ENCODE measurements at places on chromosomes 7 and 10.

DNA sequence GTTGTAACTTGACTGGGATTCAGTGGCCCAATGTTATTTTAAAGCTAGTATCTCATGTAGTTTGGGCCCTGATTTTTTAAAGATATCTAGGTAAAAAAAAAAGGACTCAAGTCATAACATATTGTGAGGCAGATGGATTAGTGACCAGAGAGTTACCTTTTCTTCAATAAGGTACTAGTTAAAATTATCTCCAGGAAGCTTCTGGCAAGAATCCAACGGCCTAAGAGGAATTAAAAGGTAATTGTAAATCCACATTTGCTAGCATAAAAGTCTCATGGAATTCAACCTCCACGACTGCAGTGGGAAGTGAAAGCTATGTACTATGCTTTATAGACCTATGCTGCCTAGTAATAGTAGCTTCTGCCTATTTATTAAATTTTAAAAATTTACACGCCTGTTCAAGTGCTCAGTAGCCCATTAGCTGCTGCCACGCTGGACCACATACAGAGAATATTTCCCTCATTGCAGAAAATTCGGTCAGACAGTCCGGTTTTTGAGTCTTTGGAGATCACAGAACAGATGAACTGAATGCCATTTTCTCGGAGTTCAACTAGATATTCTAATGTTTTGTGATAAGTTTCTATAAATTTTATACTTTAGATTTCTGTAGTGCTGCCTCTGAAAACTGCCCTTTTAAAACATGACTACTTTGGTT, 118.4 kb downstream of the NSUN6 start:
- DNase-seq = no peak

DNA sequence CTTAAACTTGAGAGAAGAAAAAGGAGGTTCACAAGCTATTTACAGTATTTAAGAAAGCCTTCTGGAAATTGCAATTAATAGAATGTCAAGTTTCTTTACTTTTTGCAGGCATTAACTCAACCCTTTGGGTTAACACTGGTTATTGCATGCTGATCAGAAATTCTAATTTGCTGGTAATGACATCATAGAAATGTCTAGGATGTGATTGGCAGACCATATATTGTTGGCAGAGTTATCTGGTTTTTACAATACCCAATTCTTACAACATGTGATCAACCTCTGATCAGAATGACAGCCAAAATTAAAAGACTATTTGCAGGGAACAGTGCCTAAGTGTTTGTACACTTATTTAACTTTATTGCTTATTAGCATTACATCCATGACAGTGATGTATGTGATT, 1.6 kb upstream of the CASD1 start:
- no peak for DNase-seq

- no peak for DNase-seq
These were observed 7.7 kb downstream of the FGF8 start for GRCh38 chr10:101767966-101768790.

GRCh38 chr7:134922720-134923704, 63.3 kb upstream of the AGBL3 start:
- no peak for DNase-seq

DNA sequence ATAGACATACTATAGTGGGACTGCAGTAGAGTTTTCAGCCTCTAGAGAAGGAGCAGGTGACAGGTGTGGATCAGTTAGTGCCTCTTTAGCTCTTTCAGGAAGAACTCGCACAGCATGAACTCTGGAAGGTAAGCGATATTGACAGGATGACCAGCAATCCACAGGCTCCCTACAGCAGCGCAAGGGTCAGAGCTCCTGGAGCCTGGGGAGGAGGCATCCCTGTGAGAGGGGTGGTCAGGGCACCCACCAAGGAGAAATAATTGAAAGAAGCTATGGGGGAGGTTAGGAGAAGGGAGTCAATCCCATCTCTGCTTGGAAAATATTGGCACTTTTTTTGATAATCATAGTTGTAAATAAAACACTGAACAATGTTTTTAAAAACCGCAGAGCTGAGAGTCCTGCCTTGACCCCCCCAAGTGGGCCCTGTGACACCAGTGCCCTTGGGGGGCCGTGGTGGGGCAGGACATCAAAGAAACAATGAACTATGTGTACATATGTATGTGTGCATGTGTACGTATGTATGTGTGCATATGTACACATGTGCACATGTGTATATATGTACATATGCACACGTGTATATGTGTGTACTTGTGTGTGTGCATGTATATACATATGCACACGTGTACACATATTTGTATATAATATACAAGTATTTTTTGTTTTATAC, 13.8 kb downstream of the AKR1C3 start:
- DNase-seq = no peak

GRCh38 chr10:62728479-62728878, 76.0 kb upstream of the ADO start:
- DNase-seq = no peak

GRCh38 chr10:29618341-29619171, 16.2 kb downstream of the SVIL start:
- no peak for DNase-seq

- DNase-seq = no peak
These were observed 675.8 kb downstream of the KCNMA1 start for GRCh38 chr10:76961841-76962240.

DNA sequence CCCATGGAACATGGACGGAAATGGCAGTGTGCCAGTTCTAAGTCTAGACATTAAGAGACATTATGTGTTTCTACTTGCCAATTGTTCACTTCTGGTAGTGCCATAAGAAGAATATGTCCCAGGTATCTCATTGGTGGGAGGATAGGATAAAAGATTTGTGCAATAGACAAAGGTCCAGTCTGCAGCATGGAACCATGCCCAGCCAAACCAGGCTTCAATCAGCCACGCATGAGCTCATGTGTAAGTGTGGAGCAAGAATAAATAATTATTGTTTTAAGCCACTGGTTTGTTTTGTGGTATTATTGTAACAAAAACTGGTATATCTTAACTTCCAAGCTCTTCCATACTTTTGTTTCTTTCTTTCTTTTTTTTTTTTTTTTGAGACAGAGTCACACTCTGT, 153.6 kb upstream of the CTTNBP2 start:
- no peak for DNase-seq

- peak; percentile 1 for DNase-seq
These were observed 4.1 kb upstream of the SLC18A3 start for GRCh38 chr10:49605939-49606509.

GRCh38 chr10:119483839-119484238, 58.7 kb downstream of the RGS10 start:
- DNase-seq = no peak

DNA sequence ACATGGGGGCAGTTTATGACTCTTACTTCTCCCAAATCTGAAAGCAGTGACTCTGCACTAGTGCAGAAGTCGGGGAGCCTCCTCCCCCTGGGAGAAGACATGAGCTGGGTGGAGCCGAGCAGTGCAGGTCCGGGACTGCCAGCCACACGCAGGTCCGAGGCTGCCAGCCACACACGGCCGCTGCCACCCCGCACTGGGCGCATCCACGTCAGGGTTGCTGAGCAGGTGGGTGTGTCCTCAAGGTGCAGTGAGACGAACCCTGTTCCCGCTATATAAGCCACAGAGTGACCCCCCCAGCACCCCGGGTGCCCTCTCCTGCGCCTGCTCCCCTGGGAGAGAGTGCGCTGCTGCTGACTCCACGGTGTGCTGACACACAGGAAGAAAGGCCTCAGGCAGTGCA, 430.2 kb downstream of the PTPRN2 start:
- DNase-seq = no peak

DNA sequence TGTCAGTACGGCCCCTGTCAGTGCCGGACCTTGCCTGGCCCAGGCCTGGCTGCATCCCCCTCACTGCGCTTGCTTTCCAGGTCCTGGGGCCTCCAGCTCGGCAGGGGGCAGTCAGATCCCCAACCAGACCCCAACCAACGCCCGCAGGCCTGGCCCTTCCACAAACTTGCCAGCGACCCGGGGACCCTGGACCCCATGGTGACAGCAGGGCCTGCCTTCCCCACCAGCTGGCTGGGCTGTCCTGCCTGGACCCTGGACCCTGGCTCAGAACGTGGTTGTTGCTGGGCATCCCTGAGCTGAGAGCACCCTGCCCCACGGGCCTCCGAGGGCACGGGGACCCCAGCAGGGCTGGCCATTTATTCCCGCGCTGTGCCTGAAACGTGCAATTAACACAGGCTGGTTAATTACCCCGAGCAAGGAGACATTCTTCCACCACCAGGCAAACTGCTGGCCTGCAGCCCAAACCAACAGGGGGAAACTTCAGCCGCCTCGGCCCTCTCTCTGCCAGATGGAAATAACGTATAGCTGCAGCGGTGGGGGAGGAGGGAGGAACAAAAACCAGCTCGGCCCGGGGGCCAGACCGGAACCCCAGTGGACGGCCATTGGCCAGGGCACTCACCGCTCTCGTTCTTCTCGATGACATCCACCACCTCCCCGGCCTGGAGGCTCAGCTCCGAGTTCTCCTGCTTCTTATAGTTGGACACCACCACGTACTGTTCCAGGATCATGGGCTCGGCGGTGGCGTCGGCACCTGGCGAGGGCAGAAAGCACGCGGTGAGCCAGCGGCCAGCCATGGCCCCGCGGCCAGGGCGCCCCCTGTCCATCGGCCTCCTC, 167.1 kb downstream of the NEURL1 start:
- no peak for DNase-seq

- no peak for DNase-seq
These were observed 1.7 kb downstream of the ADRB1 start for GRCh38 chr10:114045136-114046086.

DNA sequence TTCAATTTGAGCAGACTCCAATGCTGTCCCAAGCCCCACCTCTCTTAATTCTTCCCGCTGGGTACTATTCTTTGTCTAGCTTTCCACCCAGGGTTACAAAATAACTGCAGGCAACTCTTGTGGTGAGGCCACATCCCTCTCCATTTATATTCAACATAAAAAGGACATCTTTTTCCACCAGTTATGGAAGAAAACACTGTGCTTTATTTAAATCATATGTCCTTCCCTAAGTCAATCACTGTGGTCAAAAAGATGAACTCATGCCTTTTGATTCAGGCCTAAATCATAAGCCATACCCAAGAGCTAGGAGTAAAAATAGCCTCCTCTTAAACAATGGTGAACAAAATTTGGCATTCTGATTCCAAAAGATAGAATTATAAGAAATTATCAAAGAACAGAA, 386.0 kb downstream of the SEMA3D start:
- DNase-seq = no peak

DNA sequence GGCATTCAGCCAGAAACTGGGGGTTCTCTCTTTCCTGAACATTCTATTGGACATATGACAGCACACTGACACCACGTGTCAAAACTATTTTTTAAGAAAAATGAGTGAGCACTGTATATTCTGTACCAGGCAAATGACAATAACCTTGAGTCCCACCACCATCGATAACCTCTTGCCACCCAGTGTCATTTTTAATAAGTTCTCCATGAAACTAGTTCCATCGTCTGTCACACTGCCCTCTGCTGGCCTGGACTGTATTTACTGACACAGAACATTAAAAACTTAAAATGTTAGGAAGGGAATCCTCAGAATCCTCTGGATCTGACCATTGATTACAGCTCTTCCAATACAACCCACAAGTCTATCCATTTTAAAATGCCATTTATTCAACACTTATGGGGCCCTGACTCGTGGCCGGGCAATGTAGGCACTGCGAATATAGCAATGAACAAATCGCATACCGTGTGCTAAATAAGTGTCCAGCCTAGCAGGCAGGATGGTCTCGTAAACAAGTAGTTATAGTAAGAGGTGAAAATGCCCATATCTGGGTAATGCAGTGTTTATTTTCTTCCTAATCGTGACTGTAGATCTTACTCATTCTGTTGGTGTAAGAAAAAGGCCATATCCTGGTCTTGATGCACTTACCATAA, 35.9 kb upstream of the CACNB2 start:
- DNase-seq = peak; percentile 76

GRCh38 chr10:71067098-71067740, 145.2 kb upstream of the UNC5B start:
- no peak for DNase-seq

GRCh38 chr7:104135760-104136558, 71.9 kb downstream of the ORC5 start:
- DNase-seq = no peak

- DNase-seq = no peak
These were observed 26.4 kb upstream of the KNDC1 start for GRCh38 chr10:133133471-133134231.

- DNase-seq = no peak
These were observed 190.2 kb downstream of the SORCS3 start for GRCh38 chr10:104831272-104831671.

DNA sequence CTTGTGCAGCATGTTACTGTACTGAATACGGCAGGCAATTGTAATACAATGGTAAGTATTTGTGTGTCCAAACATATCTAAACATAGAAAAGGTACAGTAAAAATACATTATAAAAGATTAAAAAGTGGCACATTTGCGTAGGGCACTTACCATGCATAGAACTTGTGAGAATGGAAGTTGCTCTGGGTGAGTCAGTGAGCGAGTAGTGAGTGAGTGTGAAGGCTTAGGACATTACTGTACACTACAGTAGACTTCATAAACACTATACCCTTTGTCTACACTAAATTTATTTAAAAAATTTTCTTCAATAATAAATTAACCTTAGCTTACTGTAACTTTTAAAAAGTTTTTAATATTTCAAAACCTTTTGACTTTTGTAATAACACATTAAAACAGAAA, 37.5 kb downstream of the BPGM start:
- no peak for DNase-seq

DNA sequence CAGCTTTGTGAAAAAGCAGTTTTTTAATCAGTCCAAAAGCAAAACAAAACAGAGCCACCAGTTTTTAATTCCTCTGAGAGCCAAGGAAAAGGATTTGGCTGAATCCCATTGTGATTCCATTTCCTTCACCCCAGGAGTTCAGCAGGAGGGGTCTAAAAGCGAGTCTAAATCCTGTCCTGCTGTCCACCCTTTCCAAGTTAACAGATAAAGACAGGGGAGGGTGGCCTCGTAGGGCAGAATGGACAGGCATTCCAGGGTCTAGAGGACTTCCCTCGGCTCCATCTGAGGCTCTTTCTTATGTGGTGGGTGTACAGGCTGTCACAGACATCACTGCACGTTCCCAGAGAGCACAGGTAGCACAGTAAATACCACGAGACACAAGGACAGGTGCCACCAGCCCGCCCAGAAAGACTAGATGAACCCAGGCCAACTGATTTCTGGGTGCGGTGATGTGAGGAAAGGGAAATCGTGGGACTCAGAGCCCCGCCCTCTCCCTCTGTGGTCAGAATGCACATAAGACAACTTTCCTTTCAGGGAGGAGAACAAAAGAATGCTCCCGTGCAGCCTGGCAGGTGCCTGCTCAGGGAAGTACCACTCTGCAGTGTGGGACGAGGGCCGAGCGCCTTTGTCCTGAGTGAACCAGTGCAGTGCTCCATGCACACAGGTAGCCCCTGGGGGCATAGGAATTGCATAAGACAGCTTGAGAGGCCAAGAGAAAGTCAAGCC, 119.7 kb downstream of the ABLIM1 start:
- no peak for DNase-seq

Measured in omental fat pad (tissue), 4 donors.